ENCODE measurements at places on chromosomes 2 and 18.

- DNase-seq: no peak
- H3K36me3 ChIP-seq: no peaks in the 10 kb centered on the region
- no peak overlapping the region for H3K4me3 ChIP-seq
Measured at GRCh38 chr2:74944987-74945787, 13.3 kb upstream of the POLE4 start.

- peaks cover 5% of the 10 kb centered on the region for H3K27me3 ChIP-seq
- no peak overlapping the region for H3K27ac ChIP-seq
- H3K36me3 ChIP-seq: no peaks in the 10 kb centered on the region
- DNase-seq: no peak
Measured at GRCh38 chr2:151849413-151850010, 21.3 kb upstream of the ARL5A start.

DNA sequence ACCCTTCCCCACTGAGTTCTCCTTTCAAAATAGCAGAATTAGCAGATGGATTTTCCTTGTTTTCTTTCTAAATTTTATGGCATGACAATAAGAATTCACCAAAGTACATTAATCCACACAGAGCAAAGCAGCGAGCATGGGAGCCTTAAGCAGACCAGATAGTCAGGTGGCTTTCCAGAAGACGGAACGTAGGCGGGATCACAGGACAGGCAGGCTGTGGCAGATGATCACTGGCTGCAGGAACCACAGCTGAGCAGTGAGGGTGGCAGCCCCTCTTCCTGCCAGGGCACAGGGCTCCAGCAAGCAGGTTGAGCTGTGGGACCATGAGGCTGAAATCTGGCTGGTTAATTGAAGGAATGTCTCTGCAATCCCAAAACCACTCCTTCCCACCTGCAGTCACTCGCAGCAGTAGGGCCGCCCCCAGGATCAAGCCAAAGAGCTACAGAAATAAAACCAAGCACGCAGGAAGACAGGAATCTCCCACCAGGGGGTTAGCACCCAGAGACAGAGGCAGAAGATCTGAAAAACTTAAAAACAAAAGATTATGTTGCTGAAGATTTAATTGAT, 259.9 kb downstream of the EIPR1 start:
- H3K27ac ChIP-seq: no peak overlapping the region
- H3K4me1 ChIP-seq: no peaks in the 10 kb centered on the region
- peaks cover under 1% of the 10 kb centered on the region for H3K36me3 ChIP-seq
- DNase-seq: no peak
- no peak overlapping the region for H3K4me3 ChIP-seq
- H3K27me3 ChIP-seq: peaks cover 12% of the 10 kb centered on the region

DNA sequence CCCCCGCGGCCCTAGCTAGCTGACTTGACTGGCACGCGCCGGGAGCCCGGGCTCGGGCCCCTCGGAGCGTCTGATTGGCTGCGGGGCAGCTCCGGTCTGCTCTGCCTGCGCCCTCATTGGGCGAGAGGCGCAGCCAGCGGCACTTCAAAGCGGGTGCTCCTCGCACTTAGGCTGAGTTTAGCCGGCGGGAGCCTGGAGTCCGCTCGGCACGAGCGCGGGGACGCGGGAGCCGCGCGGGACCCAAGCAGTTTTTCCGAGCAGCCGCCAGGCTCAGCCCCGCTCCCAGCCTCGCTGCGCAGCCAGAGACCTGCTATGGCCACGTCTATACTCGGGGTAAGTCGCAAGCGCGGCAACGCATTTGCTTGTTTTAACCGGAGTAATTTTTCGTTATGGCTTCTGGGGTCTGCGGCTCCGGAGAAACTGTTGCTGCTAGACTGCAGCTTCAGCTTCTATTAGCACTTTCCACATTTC, at the start of gene SP9:
Gene SP9, plus strand, starts transcription at position 174 of the 471 bp plus-strand sequence. Its CDS starts 139 bp downstream, at position 313.
- peak within 1 kb of the TSS; percentile 82 for H3K27ac ChIP-seq
- peaks cover 70% of the 10 kb centered on the region for H3K36me3 ChIP-seq
- H3K4me3 ChIP-seq: peak within 1 kb of the TSS; percentile 77
- peaks cover 24% of the 10 kb centered on the region for H3K4me1 ChIP-seq
- peaks cover 81% of the 10 kb centered on the region for H3K27me3 ChIP-seq

- H3K27ac ChIP-seq: no peak overlapping the region
- H3K36me3 ChIP-seq: no peaks in the 10 kb centered on the region
- H3K27me3 ChIP-seq: no peaks in the 10 kb centered on the region
- H3K4me3 ChIP-seq: no peak overlapping the region
- DNase-seq: no peak
Measured at GRCh38 chr18:24923138-24923537, 428.8 kb downstream of the ZNF521 start.

- H3K27me3 ChIP-seq: peaks cover 19% of the 10 kb centered on the region
- H3K4me3 ChIP-seq: no peak overlapping the region
- no peak overlapping the region for H3K27ac ChIP-seq
- DNase-seq: no peak
Measured at GRCh38 chr2:170322140-170322766, 144.3 kb downstream of the MYO3B start.

DNA sequence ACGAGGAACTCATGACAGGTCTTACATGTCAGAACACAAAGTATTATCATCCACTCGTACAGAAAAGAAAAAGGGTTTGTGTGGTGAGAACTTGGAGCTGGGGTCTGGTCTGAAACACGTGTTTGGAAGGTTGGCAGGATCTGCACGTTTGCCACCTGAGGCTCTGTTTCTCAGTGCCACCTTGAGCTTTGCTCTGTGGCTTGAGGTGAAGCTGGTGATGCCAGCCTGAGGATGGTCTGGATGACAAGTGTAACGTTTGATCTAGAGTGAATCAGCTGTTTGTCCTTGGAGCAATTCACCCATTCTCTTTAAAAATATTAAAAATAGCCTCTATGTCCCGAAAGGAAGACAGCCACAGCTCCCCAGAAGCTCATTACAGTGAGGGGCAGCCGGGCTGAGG, 45.4 kb upstream of the KLF11 start:
- no peak overlapping the region for H3K27ac ChIP-seq
- H3K4me1 ChIP-seq: no peaks in the 10 kb centered on the region
- no peak overlapping the region for H3K4me3 ChIP-seq
- no peak for DNase-seq
- no peaks in the 10 kb centered on the region for H3K36me3 ChIP-seq

GRCh38 chr18:730692-731091, 18.3 kb upstream of the ENOSF1 start:
- H3K4me1 ChIP-seq: no peaks in the 10 kb centered on the region
- DNase-seq: no peak
- H3K27me3 ChIP-seq: no peaks in the 10 kb centered on the region
- peaks cover 54% of the 10 kb centered on the region for H3K36me3 ChIP-seq

- H3K27me3 ChIP-seq: peaks cover 42% of the 10 kb centered on the region
- H3K27ac ChIP-seq: no peak overlapping the region
- H3K4me1 ChIP-seq: peaks cover 6% of the 10 kb centered on the region
- no peak for DNase-seq
- H3K36me3 ChIP-seq: peaks cover 11% of the 10 kb centered on the region
- no peak overlapping the region for H3K4me3 ChIP-seq
Measured at GRCh38 chr18:47179520-47179919, 3.4 kb upstream of the IER3IP1 start.

DNA sequence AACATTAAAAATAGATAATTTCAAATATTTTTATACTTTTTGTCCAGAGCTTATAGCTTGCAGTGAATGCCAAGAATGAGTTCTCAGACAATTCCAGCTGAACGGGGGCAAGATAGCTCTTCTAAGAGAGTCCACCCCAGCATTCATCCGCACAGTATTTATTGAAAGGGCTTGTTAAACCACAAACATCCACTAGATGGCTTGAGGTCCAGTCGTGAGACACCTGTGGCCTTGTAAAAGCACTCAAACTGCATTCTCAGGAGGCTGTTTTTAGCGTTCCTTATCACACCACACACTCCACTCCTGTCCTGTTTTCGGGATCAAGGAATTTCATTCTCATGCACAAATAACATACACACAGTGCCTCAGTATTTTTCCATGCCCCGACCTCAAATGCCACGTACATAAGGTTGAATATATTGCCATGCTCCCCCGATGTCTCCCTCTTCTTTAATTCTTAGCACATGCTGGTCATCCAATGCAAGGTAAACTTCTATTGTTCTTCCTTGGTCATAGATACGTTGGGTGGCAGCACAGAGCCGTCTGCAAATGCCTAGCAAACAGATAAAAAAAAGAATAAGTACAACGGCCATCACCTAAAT, 47.4 kb downstream of the DNAJC10 start:
- no peak overlapping the region for H3K4me3 ChIP-seq
- peaks cover 2% of the 10 kb centered on the region for H3K4me1 ChIP-seq
- no peak for DNase-seq
- no peak overlapping the region for H3K27ac ChIP-seq

Measured in effector memory CD8-positive, alpha-beta T cell (primary cell).